Germinal center (tissue), 1 donor: ENCODE measurements at places on chromosomes 13 and 19.
A peak's percentile ranks its signal among the peaks of the same experiment; 100 is the strongest.

- no peak for DNase-seq
Measured at GRCh38 chr13:47455626-47456025, 545.4 kb downstream of the SUCLA2 start.

DNA sequence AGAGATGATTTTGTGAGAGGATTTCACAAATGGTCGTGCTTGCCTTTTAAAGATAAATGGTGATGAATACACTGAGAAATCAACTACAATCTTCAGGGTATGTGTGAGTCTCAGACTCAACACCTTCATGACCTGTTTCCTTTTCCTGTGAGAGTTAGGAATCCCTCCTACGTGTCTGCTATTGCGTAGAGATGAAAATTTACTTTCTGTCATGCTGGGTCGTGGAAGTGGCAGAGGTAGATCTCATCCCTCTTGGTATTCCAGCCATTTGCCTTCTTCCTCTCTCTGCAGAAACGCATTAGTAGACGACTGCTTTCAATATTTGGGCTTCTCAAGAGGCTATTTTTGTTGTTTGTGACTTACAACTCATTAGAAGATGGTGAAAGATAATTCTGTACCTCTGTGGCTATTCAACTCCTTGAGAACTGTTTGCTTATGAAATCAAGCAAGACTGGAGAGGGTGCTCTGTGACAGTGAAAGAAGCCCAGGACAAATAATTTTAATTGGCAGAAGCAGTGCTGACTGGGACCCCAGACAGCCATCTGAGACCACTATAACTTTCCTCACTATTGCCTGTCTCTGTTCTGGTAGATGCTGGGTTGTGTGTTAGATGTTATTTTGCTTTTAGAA is 233.1 kb downstream of the LACC1 start:
- DNase-seq, result no peak

GRCh38 chr13:76036176-76036575 is 400.0 kb downstream of the LMO7 start:
- no peak for DNase-seq

- DNase-seq, result no peak
Measured at GRCh38 chr13:50627111-50627510, 216.4 kb downstream of the DLEU7 start.

GRCh38 chr19:33348301-33349010 is 25.1 kb upstream of the CEBPG start:
- no peak for DNase-seq

DNA sequence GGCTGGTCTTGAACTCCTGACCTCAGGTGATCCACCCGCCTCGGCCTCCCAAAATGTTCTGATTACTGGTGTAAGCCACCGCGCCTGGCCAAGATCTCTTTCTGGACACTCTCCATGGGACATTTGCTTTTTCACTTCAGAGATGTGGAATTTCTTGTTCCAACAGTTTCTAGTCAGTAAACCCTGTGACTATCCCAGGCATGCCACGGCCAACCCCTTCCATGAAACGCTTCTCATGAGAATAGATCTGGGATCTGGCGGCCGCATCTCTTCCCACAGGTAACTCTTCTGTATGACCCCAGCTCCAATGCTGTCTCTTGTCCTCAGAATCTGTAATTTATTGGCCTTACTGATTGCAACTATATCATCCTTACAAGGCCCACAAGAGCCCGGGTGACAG is 16.2 kb downstream of the PLPP2 start:
- no peak for DNase-seq

- DNase-seq, result no peak
Measured at GRCh38 chr19:36635342-36635741, 30.2 kb downstream of the ZNF382 start.

- DNase-seq, result no peak
Measured at GRCh38 chr19:2561221-2561620, 85.3 kb downstream of the GADD45B start.

GRCh38 chr13:26529441-26529840 is 28.0 kb upstream of the WASF3 start:
- peak; percentile 10 for DNase-seq

DNA sequence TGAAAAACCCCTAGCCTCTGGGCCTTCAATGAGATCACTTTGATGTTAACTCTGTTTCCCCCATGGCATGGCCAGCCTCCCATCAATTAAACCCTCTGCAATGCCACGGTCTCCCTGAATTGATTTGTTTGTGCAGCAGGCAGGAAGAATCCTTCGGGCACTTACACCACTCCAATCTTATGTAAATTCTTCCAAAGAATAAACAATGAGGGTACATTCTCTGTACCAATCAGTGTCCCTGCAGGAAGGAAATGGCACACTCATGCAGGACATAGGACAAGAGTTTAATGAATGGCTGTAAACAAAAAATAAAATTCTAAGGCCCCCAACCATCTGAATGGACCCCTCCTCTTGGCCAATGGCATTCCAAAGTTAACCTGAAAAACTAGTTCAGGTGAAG is 22.2 kb downstream of the SCGB2B2 start:
- DNase-seq, result no peak

- DNase-seq, result no peak
Measured at GRCh38 chr19:18671303-18672043, 12.0 kb upstream of the CRTC1 start.

DNA sequence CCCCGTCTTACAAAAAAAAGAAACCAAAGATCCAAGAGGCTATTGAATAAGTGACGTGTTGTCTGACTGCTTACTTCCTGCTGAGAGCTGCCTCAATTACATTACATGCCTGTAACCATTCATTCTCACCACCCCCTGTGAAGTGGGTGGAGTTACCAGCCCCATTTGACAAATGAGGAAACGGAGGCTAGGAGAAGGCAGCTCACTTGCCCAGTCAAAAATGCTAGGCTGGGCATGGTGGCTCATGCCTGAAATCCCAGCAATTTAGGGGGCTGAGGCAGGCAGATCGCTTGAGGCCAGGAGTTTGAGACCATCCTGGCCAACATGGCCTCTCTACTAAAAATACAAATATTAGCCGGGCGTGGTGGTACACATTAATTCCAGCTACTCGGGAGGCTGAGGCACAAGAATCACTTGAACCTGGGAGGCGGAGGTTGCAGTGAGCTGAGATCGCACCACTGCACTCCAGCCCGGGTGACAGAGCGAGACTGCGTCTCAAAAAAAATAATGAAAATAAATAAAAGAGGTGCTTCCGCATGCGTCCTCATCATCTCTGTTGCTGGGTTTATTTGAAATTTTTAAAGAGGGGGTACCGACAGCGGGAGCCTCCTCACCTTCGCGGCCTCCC is 499 bp downstream of the LSM7 start:
- DNase-seq, result peak; percentile 79

- no peak for DNase-seq
Measured at GRCh38 chr13:84098273-84098672, 216.0 kb upstream of the SLITRK1 start.
